G401 (cell line): ENCODE measurements at places on chromosomes 4 and X.

DNA sequence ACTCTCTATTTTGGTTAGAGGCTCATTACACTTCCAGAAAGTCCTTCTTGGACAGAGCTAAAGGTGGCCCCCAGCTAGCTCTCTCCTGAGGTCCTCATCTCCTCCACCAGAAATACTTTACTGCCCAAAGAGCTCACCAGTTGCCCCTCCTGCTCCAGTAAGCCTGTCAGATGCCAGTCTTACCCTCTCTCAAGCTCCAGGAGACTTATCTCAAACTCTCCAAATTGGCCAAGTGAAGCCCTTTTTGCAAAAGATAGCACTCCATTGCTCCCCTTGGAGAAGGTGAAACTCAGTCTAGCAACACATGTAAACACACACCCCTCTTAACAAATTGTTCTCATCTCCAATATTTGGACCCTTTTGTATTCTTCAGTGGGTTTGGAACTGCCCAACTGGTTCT lies 128.5 kb downstream of the ZNF330 start:
- no peak for DNase-seq

DNA sequence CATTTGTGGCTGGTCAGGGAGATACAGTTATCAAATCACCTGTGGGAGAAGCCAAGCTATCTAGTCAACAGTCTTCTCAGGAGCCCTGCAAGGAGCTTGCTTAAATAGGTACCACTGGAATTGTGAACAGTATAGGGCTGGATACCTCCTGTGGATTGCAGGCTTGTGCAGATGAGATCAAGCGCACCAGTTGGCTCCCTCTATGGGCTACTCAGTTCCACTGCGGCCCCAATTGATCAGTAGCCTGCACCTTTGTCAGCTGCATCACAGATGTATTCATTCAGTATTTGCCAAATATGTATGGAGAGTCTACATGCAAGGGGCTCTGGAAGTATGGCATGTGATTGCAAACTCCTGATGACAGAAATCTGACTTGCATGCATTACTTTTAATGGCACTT lies 28.6 kb downstream of the TEX13A start:
- no peak for DNase-seq

DNA sequence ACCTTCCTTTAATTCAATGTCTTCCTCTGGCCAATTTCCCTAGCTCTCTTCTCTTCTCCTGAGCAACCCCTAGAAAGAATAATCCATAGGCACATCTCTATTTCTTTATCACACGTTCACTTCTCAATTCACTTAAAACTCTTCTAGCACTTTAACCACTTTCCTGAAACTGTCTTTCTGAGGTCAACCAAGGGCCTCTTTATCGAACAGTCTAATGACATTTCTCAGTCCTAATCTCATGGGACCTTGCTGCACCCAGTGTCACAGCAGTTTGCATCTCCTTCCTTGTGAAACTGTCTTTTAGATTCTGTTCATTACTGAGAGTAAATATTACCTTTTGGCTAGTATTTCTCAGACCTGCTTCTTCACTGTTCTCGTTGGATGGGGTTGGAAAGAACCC lies 285.3 kb upstream of the RASGEF1B start:
- no peak for DNase-seq

DNA sequence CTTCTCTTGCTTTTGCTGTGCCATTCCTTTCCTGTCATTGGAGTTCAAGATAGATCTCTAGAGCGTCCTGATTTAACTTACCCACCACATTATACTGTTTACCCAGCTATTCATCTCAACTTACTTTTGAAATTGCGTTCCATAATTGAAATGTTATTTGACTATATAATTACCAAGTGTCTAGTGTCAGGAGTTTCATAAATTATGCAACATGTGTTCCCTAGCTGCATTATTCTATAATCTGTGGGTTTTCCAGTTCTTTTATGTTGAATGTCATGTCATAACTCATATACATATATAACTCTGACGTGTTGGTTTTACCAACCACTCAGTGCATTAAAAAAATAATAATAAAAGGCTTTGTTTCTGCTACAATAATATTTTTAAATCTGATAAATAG lies 285.9 kb upstream of the ARSJ start:
- no peak for DNase-seq

- DNase-seq: no peak
Observed at GRCh38 chr4:69583543-69583942, 55.9 kb downstream of the UGT2A2 start.
